ENCODE measurements at places on chromosomes 11 and 22.

- no peak for DNase-seq
Measured at GRCh38 chr11:86623041-86623621, 49.3 kb downstream of the ME3 start.

DNA sequence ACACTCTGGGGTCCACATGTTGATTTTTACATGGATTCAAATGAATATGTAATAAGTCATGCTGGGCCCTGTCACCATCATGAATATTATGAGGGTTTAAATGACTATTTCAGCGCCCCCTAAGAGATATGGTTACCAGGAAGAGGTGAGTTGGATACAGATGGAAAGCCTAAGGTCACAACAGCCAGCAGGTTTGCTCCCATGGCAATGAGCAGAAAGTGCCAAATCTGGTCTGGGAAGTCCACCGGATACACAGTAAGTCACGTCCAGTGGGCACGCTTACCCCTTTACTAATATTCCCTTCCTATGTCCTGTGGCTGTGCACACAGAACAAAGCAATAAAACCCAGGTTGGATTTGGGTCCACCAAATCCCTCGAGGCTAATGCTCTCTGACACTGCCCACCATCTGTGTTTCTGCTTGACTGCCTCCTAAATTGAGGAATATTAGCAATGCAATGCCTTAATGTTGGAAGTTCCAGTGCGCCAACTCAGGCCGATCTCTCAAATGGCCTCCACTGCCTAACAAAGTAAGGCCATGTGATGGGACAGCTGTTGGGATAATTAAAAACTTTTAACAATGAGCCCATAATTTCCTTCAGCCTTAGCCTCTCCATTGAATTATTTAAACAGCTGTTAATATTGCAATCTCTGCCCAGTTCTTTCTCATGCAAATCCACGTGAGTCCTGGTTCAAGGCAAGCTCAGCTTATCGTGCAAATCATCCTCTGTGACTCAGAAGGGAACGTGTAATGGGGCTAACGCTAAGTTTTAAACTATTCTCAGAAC, 97.6 kb downstream of the SLC1A2 start:
- DNase-seq, result no peak

DNA sequence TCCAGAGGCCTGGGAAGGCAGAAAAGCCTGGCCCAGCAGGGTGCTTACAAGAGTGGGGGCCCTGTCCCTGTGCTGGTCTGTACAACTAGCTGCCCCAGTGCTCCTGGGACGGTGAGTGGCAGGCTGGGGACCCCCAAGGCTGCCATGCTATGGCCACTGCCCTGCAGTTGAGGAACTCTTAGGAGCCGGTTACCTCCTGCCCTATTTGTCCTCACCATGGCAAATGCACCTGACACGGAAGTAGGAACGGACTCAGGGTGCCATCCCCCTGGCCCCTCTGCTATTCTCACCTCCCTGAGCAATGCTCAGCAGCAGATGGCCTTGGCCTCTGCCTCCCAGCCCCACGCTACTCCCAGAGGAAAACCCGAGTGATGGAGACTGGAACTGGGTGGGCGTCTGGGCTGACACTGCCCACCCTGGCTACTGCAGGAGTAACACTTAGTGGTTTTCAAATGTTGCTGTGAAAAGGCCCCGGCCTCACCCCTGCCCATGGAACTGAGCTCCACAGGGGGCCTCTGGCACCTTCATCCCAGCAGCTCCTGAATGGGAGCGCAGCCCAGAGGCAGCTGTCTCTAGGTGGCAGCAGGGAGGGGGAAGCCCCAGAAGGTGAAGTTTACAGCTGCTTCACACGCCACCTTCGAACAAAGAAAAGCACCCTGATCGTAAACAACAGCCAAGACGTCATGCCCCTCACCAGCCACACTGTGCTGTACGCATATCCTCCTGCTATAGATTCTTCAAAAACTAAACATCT, 105.3 kb downstream of the CTTN start:
- no peak for DNase-seq

GRCh38 chr11:48087422-48087821, 107.1 kb downstream of the PTPRJ start:
- DNase-seq, result no peak

GRCh38 chr11:30321321-30321720, 1.6 kb upstream of the ARL14EP start:
- DNase-seq, result no peak
